Naive B cell (primary cell): ENCODE measurements at places on chromosomes 16 and 17.
A peak's percentile ranks its signal among the peaks of the same experiment; 100 is the strongest.

DNA sequence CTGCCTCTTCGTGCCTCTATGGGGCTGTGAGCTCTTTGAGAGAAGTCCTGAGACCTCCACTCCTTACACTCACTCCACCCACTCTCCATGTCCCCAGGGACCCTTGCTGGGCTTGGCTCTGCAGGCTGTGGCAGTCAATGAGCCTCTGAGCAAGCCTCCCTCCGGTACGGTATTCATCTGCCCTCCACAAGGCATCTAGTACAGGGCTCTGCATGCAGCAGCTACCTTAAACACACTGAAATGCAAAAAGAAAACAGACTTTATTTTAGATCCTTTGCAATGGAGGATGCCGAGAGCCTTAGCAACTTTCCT is 38.9 kb upstream of the SMPD3 start:
- no peak for DNase-seq

DNA sequence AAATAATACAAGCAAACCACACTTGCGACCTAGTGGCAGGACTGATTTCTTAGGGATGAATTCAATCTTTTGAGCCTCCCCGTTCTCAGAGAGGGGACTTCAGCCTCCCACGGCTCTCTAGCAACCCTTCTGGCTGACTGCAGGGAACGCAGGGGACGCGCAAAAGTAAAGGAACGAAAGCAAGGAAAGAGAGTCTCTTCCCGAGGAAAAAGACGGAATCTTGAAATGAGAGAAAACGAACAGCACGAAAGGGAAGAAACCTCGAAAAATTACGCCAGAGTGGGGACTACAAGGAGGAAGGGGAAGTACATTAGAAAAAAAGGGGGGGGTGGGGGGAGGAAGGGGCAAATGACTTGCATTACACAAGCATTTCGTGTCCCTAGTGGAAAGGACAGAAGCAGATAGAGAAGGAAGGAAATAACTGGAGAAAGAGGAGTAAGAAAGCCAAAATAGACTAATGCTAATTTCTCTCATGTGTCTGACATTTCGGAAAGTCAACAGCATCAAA is 1.2 kb downstream of the GRB2 start:
- DNase-seq, result peak; percentile 59

DNA sequence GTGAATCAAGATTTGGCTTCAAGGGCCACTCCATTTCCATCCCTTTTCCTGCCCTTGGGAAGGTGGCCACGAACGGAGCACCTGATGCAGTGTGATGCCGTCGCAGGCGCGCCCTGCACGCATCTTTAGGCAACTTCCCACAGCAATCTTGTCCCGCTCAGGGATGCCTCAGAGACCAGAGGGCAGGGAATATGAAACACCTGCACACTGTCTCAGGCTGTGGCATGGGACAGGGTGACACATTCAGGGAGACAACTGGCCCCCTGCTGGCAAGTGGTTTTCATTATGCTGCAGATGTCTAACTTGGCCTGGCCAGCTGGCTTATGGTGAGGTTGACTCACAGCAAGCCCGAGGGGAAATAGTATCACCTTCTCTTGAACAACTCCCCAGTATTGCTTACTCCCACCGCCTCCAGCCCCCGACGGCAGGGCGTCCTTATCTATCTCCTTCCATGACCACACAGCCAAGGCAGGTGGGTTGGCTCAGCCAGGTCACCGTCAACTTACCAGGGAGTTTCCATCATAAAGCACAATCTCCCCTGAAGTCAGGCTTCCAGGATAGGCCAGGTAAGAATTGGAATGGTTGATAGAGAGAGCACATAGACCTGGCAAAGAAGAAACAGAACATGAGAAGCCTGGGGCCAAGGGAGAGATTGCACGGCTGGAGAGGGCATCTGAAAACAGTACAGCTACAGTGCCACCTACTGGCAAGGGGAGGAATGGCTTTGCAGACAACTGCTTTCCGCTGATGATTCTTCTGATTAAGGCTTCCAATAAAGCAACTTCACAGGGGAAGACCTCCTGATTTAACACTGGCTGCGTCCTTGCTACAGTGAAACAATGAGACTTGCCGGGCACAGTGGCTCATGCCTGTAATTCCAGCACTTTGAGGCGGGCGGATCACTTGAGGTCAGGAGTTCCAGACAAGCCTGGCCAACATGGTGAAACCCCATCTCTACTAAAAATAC is 21.1 kb downstream of the WIPI1 start:
- peak; percentile 78 for DNase-seq

DNA sequence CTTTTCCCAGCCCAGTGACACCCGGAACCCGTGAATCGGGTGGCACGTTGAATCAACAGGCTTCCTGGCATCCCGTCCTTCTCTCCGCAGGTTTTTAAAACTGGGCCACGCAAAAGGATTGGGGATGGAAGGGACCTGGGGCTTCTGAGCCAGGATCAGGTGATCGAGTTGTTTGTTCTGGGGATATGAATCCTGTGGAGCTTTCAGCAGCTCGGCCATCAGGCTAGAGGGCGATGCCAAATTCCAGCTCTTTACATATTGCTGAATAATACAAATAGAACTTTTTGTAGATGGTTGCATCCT is 473 bp downstream of the SUPT6H start:
- DNase-seq, result no peak

DNA sequence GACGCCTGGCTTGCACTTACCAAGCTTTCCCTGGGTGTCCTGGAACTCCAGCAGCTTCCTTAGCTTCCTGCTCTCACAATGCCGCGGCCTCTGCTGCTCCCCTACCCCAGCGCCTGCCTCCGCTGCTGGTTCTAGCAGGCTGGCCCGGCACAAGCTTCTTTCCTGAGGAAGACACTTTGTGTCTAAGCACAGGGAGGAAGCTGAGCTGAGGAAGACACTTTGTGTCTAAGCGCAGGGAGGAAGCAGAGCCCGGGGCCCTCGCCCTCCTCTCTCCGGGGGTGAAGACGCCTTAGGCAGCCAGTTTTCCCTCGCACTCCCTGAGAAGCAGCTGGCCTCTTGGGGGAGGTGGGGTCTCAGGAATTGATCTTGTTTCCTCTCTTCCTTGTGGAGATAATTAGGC is 64.9 kb downstream of the PLD6 start:
- DNase-seq, result no peak

GRCh38 chr16:82886146-82886545 is 259.4 kb downstream of the CDH13 start:
- DNase-seq, result no peak

DNA sequence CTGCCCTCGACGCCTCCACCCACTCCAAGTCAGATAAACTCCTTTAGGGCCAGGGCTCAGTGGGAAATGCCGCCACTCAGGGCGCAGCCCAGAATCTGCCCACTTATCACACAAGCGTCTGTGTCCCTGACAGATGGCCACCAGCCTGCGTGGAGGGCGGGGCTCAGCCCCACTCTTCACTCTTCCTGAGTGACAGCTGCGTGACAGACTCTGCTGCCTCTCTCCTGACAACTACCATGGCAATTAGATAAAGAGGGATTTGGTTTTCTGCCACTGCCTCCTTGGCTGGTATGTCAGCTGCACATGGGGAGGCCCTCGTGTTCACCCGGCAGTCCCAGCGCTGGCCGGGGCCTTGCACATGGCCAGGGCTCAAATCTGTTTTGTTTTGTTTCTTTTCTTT is 96.2 kb downstream of the RTN4RL1 start:
- no peak for DNase-seq

GRCh38 chr16:28990375-28991040 is 5.7 kb downstream of the LAT start:
- DNase-seq, result no peak

GRCh38 chr17:57566721-57567120 is 178.4 kb downstream of the CCDC182 start:
- DNase-seq, result no peak
